8988T (cell line): ENCODE measurements at places on chromosomes 6 and 20.

- DNase-seq = no peak
Measured at GRCh38 chr20:61805365-61805764, 260.3 kb downstream of the TAF4 start.

DNA sequence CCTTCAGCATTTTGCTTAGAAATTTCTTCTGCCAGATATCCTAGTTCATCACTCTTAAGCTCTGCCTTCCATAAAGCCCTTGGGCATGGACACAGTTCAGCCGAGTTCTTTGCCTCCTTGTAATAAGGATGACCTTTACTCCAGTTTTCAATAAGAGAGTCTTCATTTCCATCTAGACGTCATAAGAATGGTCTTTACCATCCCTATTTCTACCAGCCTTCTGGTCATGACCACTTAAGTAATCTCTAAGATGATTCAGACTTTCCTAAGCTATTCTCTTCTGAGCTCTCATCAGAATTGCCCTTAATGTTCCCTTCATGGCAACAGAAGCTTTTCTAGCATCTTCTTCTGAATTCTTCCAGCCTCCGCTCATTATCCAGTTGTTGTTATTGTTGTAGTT lies 126.1 kb downstream of the TFAP2C start:
- DNase-seq = no peak

DNA sequence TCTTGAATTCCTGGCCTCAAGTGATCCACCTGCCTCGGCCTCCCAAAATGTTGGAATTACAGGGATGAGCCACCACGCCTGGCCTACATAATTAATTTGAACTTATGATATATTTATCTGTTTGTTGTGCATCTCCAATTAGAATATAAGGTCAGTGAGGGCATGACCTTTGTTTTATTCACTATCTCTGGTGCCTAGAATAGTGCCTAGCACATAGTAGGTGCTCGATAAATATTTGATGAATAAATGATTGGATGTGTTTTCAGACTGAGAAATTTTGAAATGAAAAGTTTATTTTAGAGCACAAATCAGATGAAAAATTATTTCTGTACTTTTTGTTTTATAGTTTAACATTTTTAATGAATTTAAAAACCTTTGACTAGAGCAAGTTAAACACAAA lies 19.4 kb upstream of the VEGFA start:
- no peak for DNase-seq

DNA sequence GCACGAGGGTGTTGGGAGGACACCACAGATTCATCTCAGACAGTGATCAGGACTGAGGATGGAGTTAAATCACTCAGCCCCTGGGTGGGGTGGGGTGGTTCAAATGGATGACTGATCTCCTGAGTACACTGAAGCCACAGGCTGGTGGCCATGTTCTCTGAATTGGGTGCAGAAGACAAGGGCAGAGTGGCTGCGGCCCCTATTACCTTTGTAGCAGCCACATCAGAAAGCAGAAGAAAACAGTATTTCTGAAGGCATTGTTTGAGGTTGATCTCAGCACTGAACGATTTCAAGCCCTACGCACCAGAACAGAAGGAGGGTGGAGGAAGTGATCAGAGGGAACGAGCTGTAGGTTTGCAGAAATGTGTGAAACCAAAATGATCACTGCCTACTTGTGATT lies 71.6 kb downstream of the SH3BGRL2 start:
- no peak for DNase-seq

GRCh38 chr20:40320517-40321011 lies 368.5 kb downstream of the MAFB start:
- no peak for DNase-seq

DNA sequence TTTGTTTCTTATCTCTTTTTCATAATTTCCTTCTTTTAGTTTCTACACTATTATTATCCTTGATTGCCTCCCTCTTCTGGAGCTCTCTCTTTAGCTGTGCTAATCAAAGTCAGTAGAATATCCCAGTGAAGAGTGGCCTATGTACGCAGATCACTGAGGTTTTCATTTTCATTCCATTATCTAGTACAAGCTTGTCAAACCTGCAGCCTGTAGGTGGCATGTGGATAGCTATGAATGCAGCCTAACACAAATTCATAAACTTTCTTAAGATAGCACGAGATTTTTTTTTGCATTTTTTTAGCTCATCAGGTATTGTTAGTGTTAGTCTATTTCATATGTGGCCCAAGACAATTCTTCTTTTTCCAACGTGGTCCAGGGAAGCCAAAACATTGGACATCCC lies 825.7 kb upstream of the MAP3K7 start:
- no peak for DNase-seq

- no peak for DNase-seq
Measured at GRCh38 chr6:135423649-135424128, 73.9 kb downstream of the AHI1 start.

- DNase-seq = no peak
Measured at GRCh38 chr6:138263963-138264362, 45.7 kb upstream of the PBOV1 start.

GRCh38 chr6:130913120-130913519 lies 85.9 kb downstream of the SMLR1 start:
- DNase-seq = no peak

DNA sequence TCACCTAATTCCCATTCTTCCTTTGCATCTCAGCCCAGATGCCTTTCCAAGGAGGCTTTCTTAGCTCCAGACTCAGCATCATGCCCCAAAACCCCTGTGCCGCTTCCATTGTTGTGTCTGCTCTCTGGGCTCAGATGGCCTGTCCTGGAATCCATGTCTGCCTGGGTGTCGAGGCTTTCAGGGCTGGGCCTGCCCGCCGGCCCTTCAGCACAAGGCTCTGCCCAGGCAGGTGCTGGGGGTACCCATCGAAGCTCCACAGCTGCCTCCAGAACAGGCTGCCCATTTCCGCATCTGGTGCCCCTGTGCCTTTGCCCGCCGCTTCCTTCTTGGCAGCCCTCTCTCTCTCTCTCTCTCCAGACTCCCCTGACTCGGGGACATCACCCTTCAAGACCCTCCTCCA lies 1.2 kb downstream of the CPXM1 start:
- DNase-seq = peak; percentile 15

GRCh38 chr6:74757813-74758212 lies 448.0 kb downstream of the COL12A1 start:
- DNase-seq = no peak

DNA sequence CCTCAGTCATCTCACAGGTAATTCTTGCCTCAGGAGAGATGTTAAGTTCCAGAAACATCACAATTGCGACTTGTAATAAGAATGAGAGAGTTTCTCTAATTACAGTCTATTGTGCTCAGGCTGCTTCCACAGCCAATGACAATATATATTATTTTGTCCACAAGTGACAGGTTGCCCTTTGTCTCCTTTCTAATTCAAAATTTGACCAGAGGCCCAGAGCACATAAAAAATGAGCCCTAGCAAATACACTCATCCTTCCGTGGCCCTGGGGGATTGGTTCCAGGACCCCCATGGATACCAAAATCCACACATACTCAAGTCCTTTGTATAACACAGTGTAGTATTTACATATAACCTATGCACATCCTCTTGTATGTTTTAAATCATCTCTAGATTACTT lies 88.1 kb upstream of the TMEM170B start:
- no peak for DNase-seq

DNA sequence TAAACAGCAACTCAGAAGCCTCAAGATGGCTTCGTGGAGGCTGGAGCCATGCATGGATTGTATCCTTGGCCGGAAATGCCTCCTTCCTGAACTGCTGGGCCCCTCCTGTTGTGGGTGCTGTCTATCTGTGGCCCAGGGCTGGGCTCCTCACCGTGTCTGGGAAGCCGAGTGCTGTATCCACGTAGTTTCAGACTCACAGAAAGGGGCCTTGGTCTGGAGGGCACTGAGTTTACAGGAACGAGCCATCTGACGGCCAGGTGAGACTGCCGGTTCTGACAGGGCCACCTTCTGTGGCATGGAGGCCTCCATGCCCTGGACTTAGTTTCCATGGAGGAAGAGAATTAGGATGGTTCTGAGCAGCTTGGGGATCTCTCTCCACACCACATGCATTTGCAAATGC lies 142.2 kb downstream of the ERMARD start:
- no peak for DNase-seq

DNA sequence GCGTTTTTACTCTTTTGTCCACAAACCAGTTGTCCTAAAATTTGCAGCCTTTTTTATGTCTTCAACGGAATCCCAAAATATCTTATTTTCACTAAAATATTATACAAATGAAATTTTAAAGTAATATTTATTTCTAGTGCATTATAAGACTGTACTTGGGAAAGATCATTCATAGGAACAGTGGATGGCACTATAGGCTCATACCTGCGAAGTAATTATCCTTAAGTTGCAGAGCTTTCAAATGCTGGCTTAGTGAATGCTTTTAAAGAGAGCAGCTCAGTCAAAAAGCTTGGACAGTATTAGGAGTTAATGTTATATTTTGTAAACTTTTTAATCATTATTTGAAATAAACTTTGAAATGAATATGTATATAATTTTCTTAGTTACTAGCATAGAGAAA lies 254.9 kb downstream of the CDKAL1 start:
- DNase-seq = no peak

DNA sequence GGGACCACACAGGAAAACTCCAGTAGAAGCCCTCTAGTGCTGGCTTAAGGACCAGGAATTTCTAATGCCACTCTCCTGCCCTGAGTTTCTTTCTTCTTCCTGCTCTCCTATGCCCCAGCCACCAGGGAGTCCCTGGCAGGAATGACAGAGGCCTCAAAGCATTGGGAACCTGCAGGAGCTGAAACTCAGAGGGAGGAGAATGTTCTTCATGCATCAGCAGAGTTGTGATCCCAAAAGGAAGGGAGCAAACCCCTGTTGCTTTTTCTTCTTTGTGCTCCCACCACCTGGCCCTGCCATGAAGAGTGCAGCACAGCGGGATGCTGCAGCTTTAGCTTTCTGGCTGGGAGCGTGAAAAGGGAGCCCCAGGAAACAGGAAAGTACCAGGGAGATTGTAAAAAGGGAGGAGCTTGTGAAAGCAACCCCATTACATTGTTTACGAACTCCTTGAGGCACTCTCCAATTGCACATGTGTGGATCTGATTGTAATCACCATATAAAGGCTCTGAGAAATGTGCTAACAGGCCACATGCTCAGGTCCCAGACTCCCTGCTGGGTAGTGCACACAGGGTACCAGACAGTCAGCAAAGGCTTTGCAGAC lies 34.7 kb upstream of the FKBP1A start:
- DNase-seq = no peak

DNA sequence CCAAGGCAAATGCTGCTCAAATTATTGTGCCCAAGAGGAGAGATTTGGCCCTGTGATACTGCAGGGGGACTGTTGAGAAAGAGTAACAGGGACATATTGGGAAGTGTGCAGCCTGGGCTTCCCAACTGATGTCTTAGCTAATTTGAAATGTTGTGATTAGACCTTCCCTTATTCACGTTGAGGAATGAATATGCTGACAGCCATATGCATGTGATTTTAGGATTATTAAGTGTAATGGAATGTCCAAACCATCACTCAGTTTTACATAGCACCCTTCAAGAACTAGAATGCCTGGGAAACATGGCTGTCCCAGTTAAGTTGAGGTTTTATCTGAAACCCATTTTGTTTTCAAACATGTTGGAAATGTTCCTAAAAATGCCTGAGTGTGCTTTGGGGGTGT lies 81.4 kb downstream of the CARMIL1 start:
- no peak for DNase-seq

DNA sequence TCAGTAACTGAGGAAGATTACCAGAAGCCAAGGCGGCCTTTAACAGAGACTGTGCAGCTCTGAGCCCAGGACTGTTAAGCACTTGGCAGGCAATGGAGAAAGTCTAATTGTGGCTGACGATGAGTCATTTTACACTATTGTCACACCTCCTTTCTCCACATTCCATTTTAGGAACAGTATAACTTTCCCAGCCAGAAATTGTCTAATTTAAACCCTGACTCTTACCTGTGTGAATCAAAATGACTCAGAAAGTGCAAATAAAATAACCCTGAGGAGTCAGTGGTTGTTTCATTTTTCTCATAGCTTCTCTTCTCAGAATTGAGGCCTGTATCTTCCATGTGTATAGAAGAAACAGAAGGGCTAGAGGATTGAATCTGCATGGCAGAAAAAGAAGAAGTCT lies 40.0 kb upstream of the OPN5 start:
- no peak for DNase-seq

DNA sequence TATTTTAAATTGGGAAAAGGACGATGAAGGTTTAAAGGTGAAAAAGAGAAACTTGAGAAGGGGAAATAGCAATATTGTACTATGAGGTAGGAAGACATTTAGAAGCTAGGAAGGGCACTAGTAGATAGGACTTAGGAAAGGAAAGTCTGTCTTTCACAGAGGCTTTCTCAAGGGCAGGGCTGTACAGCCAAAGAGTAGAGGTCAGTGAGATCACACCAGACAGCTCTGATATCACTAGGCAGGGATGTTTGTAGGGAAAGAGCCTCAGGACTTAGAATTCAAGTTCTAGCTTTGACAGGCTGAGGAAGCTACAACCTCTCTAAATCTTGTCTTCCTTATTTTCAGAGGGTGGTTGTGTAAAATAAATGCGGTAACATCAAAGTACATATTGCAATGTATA lies 160.4 kb upstream of the SLC22A16 start:
- no peak for DNase-seq

- no peak for DNase-seq
Measured at GRCh38 chr20:41142245-41142644, 4.9 kb downstream of the PLCG1 start.

DNA sequence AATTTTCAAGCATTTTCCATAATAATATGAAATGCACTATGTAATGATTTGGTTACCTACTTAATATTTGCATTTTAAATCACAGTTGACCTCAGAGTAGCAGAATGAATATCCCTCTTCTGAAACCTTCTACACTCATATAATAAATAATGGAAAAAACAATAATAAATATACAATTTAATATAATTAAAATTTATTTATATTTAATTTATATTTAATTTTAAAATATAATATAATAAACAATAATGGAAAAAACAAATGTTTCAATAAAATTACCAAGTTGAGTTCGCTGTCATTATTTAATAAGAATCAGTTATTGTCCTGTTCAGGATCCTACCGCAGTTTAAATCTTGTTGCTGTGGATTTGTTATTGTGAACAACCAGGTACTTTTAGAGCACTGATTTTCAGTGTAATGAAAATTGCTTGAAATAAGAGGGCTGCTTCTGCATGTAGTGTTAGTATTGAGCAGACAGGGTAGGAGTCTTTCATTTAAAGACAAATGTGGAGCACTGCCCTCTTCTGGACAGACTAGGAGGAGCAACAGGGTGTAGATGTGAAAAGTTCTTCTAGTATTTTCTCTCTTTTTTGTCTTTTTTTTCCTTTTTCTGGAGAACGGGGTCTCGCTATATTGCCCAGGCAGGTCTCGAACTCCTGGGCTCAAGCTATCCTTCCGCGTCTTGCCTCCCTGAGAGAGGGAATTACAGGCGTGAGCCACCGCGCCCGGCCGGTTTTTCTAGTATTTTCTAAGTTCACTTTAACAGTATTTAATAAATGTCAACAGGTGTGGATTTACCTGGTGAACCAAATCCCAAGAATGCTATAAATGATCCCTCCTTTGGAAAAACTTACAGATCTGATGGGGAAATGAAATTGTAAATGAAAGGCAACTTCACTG lies 13.6 kb downstream of the TRAPPC3L start:
- DNase-seq = peak; percentile 17

- no peak for DNase-seq
Measured at GRCh38 chr6:79384845-79385244, 150.4 kb upstream of the HMGN3 start.

- no peak for DNase-seq
Measured at GRCh38 chr20:58676161-58676560, 16.4 kb upstream of the NPEPL1 start.
